ENCODE measurements at places on chromosomes 3 and 15.

DNA sequence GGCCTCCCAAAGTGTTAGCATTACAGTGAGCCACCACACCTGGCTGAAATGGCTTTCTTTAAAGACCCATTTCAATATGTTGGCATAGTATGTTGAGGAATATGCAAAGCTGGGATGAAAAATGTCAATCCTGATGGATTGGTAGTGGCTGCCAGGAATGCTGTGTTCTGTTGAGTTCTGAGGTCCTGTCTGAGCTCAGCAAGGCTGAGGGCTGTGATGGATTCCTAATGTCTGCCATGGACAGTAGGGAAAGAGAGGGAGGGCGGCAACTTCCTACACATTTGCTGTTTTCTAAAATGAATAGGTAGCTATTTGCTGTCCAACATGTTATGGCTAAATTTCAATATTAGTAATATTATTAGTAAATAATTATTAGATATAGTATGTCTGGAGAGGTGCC, 8.2 kb downstream of the RAB8B start:
- DNase-seq: no peak

GRCh38 chr3:55118451-55118850, 190.6 kb upstream of the LRTM1 start:
- DNase-seq: no peak

GRCh38 chr15:64429448-64429847, 30.9 kb upstream of the ZNF609 start:
- no peak for DNase-seq

DNA sequence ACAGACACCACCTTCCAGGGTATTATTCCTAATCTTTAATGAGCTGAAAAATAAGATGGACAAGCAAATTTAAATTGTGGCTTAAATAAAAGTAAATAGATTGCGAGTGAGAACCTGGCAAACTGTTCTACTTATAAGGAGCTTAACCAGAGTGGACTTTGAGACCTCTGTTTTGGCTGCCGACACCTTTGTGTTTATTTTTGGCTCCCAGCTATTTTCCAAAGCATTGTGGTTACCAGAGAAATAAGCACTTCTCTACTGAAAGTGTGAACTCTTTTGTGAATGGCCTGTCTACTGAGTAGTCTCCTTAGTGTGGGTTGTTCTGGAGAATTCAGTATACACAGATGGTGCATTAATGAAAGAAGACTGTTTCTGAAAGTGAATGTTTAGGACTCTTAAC, 109.4 kb downstream of the ATP8B4 start:
- DNase-seq: no peak

DNA sequence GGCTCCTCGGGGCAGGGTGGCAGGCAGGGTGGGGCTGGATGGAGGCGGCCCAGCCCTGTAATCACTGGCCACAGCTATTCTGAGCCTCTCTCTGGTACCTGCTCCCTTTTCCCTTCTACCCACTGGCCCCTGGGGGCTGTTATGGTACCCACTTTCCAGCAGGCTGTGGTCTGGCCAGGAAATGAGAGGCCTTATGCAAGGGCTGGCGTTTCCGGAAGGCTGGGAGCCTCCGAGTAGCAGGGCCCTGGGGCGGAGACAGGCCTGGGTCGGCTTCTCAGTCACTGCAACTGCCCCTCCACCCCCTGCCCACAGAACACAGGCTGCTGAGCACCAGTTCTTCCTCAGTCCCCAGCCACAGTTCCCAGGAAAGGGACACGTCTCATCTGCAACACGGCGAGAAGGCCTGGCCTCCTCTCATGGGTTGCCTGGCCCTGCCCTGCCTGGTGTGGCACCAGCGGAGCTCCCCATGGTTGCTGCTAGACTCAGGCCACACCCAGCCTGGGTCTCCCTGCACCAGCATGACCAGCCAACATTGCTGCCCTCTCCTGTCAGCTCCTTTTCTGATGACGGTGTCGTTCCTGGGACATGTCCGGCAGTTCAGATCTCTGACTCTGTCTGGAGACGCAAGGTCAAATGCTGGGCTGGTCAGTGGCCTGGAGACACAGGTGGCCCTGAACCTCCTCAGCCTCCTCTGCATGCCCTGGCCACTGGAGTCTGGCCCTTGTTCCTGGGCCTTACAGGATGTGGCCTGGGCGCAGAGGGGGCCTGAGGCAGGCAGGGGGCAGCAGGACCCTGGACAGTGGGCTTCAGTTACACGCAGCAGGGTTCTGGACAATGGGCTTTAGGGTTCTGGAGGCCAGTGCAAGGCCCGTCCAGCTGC, 6.5 kb downstream of the CHST13 start:
- DNase-seq: peak; percentile 81

DNA sequence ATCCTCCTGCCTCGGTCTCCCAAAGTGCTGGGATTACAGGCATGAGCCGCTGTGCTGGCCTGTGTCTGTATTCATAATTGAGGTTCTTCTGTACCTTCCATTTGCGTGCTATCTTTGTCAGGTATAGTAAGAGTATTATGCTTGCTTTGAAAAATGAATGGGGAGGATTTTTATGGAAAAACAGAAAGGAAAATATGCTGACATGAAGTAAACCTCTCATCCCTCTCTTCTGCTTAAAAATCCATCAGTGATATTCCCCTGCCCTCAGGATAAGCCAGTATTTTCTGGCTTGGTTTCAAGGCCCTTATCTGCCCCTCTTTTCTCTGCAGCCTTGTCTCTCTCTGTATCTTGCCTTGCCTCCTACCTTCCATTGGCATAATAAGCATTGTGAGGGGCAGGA, 80.7 kb downstream of the NR1D2 start:
- DNase-seq: no peak

DNA sequence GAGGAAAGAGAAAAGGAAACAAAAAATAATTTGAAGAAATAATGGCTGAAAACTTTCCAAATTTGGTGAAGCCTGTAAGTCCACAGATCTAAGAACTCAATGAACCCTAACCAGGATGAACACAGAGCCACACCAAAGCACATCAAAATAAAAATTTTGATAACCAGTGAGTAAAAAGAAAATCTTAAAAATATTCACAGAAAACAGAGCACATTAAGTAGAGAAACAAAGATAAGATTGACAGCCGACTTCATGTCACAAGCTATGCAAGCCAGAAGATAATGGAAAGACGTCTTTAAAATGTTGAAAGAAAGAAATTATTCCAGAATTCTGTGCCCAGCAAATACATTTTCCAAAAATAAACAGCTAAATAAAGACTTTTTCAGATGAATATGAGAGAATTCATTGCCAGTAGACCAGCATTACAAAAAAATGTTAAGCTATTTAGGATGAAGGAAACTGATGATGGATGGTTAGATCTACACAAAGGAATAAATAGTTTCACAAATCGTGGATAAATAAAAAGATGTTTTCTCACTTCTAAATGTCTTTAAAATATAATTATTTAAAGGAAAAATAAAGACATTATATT, 140.2 kb upstream of the SKOR1 start:
- DNase-seq: no peak

DNA sequence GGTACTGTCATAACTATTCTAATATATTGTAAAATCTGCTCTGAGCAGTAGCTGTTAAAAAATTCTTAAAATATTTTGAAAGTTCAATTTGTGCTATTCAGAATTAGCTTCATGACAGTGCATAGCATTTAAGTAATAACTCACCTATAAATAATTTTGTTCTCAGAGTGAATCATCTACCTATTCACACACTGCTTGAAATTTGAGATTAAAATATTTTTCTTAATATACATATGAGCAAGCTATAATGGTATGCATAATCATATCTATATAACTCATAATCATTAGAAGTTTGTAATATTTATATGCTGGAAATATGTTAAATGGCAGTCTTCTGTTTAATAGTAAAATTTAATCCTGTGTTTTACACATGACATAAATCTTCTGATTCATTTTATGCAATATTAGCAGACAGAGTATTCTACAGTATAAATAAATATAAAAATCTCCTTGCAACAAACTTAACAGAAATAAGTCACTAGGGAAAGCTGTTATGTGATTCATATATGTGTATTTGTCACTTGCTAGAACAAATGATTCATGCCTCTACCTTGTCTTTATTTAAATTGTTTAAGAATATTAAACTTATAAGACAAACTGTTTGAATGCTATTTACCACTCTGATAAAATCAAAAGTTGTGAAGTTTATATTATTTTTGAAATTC, 710.8 kb downstream of the PLOD2 start:
- no peak for DNase-seq

- no peak for DNase-seq
Measured at GRCh38 chr3:13482106-13482690, 2.1 kb downstream of the HDAC11 start.

- no peak for DNase-seq
Measured at GRCh38 chr3:186538779-186539178, 5.4 kb downstream of the CRYGS start.

- DNase-seq: no peak
Measured at GRCh38 chr3:12743583-12743982, 15.5 kb downstream of the TMEM40 start.

DNA sequence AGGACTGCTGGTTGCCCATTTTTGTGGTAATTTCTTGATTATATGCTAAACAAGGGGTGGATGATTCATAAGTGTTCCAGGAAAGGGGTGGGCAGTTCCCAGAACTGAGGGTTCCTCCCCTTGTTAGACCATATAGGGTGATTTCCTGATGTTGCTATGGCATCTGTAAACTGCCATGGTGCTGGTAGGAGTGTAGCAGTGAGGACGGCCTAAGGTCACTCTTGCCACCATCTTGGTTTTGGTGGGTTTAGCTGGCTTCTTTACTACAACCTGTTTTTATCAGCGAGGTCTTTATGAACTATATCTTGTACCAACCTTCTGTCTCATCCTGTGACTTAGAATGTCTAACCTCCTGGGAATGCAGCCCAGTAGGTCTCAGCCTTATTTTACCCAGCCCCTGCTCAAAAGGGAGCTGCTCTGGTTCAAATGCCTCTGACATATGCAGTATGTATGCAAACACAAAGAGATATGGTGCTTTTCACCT, 46.2 kb downstream of the C3orf38 start:
- no peak for DNase-seq

- no peak for DNase-seq
Measured at GRCh38 chr3:45123030-45123429, 23.1 kb downstream of the CDCP1 start.

GRCh38 chr3:168467115-168467714, 371.5 kb upstream of the GOLIM4 start:
- no peak for DNase-seq

DNA sequence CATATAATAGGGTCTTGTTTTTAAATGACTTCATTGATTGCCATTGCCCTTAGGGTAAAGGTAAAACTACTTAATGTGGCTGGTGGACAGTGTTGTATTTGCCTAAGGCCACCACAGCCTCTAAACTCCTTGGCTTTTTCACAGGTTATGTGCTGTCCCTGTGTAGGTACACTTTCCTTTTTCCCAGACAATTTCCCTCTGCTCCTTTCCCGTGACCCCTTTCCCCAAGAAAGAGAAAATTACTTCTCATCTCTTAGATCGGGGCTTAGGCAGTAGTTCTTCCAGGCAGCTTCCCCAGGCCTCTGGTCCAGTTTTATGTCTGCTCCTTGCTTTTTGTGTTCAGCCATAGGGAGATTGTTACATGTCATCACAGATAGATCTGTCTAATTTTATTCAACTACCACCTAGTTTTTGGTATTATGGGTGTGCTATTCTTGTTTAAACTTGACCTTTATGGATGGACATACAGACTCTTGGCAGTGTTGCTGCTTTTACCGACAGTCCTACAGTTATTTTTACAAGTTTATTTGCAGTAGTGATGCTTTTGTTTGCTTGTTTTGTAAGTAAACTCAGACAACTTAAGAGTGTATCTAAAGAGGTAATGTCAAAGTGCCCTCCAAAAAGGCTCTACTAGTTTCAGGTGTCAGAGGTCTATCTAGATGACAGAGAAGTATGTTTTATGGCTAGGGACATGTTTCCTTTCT, 20.5 kb upstream of the SCAANT1 start:
- no peak for DNase-seq
